Diencephalon (tissue), 1 donor: ENCODE measurements at places on chromosomes 4 and X. TPM values are rescaled to one million over a fixed set of nuclear protein-coding genes. Genes with fewer than 3 reads are reported as not detected.

The PAGE5 gene
- total RNA-seq = not detected

The FRMPD3 gene
- 3.2 TPM for total RNA-seq

The HPGDS gene
- 3.9 TPM for total RNA-seq

The NOX1 gene
- not detected for total RNA-seq

The SOWAHB gene
- total RNA-seq = 0.92 TPM

The MYOZ2 gene
- 1.8 TPM for total RNA-seq

The NDNF gene
- 11.8 TPM for total RNA-seq

The DCLK2 gene
- 192 TPM for total RNA-seq

The TCEAL2 gene
- 41.8 TPM for total RNA-seq

The HTR2C gene
- 27.9 TPM for total RNA-seq

The DSPP gene
- total RNA-seq = under 0.01 TPM

The P2RY8 gene
- total RNA-seq = under 0.01 TPM

The FREM3 gene
- 3.2 TPM for total RNA-seq

The RPS6KA6 gene
- 27.2 TPM for total RNA-seq

The LGI2 gene
- 12.5 TPM for total RNA-seq

The FGFBP1 gene
- not detected for total RNA-seq

The TBC1D9 gene
- 112 TPM for total RNA-seq

The CXCL8 gene
- total RNA-seq = 0.23 TPM

The GNRHR gene
- total RNA-seq = 0.23 TPM

The SPANXC gene
- not detected for total RNA-seq

The PNMA3 gene
- 25.1 TPM for total RNA-seq

The GABRQ gene
- 5.8 TPM for total RNA-seq

The CXorf65 gene
- not detected for total RNA-seq

The MMRN1 gene
- total RNA-seq = 6.2 TPM

The NPNT gene
- 31.6 TPM for total RNA-seq

The IGFBP7 gene
- 59.1 TPM for total RNA-seq

The STX18 gene
- total RNA-seq = 26.1 TPM

The MORC4 gene
- 7.6 TPM for total RNA-seq

The SLC10A3 gene
- total RNA-seq = 3.5 TPM

The APEX2 gene
- total RNA-seq = 3.2 TPM

The WNK3 gene
- 62.3 TPM for total RNA-seq

The MTTP gene
- total RNA-seq = 3.9 TPM
